Cerebellum (tissue), 4 donors: ENCODE measurements at places on chromosomes 16 and 17. TPM values are rescaled to one million over a fixed set of nuclear protein-coding genes. Genes with fewer than 3 reads are reported as not detected.

MSLN gene
- not detected for total RNA-seq

HCRT gene
- total RNA-seq: not detected

CNEP1R1 gene
- 45.3 TPM for total RNA-seq

SDR42E1 gene
- 0.82 TPM for total RNA-seq

CD7 gene
- total RNA-seq: not detected

PHF23 gene
- 20.5 TPM for total RNA-seq

KRTAP1-1 gene
- total RNA-seq: not detected

KRTAP2-2 gene
- not detected for total RNA-seq

MEIOB gene
- 1.2 TPM for total RNA-seq
